RPMI7951 (cell line): ENCODE measurements at places on chromosomes 7 and 10. TPM values are rescaled to one million over a fixed set of nuclear protein-coding genes. Genes with fewer than 3 reads are reported as not detected.
A peak's percentile ranks its signal among the peaks of the same experiment; 100 is the strongest.

GRCh38 chr7:55309040-55309991, 55.8 kb upstream of the LANCL2 start:
- no peak for DNase-seq

DNA sequence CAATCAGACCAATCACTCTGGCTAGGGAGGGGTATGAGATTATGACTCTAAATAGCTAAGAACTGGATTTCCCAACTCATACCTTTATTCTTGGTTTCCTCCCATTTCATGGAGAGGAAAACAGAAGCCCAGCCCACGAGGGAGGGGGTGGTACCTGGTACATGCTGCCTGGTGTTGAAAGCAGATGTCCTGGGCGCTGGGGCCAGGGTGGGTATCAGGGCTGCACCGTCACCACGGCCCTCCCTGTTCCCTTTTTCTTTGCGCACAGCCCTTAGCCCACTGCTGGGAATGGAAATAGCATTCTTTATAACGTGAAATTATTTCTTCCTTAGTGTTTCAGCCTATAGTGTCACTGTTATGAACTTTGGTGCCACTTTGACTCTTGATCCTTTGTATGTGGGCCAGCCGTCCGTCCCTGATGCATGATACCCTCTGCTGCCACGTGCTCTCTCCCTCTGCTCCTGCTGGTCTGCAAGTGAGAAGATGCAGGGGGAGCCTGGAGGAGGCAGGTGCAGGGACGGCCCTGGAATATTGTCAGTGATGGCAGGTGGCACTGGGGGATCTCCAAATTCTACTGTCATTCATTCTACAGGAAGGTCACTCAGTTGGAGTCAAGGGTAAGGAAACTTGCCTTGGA, 158.5 kb downstream of the CDH23 start:
- no peak for DNase-seq

GRCh38 chr10:117535298-117536071, 7.1 kb upstream of the EMX2 start:
- DNase-seq: no peak

- DNase-seq: peak; percentile 82
Observed at GRCh38 chr7:131007439-131008330, 273.7 kb upstream of the KLF14 start.

DNA sequence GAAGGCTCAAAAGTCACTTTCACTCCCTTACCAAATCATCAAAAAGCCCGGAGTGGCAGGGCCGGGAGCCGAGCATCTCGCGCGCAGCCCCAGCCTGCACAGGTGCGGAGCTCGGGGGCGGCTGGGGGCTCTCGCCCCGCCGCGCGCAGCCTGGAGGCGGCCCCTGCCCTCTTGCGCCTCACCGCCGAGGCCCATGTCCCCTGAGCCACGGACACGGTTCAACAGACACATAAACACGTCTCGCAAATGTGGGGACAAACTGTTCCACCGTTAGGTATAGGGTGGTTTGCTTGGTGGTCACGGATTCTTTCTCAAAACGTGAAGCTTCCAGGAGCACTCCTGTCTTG, 700 bp downstream of the GSAP start:
- DNase-seq: no peak

- peak; percentile 43 for DNase-seq
Observed at GRCh38 chr7:35839860-35840854, 39.3 kb downstream of the SEPTIN7 start.

Gene VSTM4
- total RNA-seq: under 0.01 and 0.12 TPM in 2 replicates

Gene CALN1
- not detected in 2 replicates for total RNA-seq

Gene FGL2
- 0.20 TPM in 1 of 2 replicates, not detected in the other for total RNA-seq

GRCh38 chr10:76296957-76297356, 865.5 kb downstream of the LRMDA start:
- DNase-seq: no peak

Gene GFRA1
- total RNA-seq: 0.68 and 0.72 TPM in 2 replicates

- no peak for DNase-seq
Observed at GRCh38 chr7:51367614-51367968, 51.0 kb upstream of the COBL start.

DNA sequence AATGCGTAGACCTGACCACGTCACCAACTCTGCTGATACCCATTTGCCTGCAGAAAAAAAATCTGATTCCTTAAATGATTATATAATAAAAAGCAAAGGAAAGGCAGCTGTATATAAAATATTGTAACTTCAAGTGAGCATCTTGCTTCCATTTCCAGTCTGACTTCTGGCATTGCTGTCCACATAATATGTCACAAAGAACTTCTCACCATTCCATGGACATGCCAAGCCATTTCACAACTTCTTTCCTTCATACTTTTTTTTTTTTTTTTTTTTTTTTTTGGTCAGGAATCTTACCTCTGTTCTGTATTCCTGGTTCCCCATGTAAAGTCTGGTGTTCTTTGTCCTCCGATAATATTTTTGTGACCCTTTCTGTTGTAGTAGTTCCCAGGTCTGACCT, 165.5 kb downstream of the SND1 start:
- DNase-seq: no peak

GRCh38 chr7:123492485-123492884, 41.9 kb downstream of the IQUB start:
- DNase-seq: peak; percentile 2

DNA sequence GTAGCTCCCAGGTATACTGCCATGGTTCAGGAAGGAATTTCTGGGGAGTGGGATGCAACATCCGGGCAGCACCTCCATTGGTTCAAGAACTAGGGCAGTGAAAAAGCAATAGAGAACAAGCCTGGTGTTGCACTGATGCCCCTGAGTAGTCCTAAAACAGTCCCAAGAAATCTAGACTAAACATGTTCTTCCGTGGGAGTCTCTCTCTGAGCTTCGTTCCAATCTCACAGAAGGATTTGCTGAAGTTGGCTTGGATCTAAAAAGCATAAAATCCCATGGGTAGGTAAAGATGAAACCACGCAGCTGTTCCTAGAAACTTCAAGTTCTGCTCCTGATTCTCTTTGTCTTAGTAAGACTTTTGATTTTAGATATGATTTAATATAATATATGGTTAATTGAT, 154.5 kb downstream of the PLXDC2 start:
- no peak for DNase-seq

GRCh38 chr7:20075992-20076820, 141.0 kb downstream of the MACC1 start:
- DNase-seq: no peak

- DNase-seq: no peak
Observed at GRCh38 chr7:43933902-43934560, 7.8 kb downstream of the UBE2D4 start.

Gene ZNF783
- total RNA-seq: 2.2 and 4.1 TPM in 2 replicates

Gene TNS3
- 147 and 149 TPM in 2 replicates for total RNA-seq

Gene OIT3
- not detected in 2 replicates for total RNA-seq

GRCh38 chr7:50637725-50638643, 72.8 kb upstream of the DDC start:
- peak; percentile 23 for DNase-seq

DNA sequence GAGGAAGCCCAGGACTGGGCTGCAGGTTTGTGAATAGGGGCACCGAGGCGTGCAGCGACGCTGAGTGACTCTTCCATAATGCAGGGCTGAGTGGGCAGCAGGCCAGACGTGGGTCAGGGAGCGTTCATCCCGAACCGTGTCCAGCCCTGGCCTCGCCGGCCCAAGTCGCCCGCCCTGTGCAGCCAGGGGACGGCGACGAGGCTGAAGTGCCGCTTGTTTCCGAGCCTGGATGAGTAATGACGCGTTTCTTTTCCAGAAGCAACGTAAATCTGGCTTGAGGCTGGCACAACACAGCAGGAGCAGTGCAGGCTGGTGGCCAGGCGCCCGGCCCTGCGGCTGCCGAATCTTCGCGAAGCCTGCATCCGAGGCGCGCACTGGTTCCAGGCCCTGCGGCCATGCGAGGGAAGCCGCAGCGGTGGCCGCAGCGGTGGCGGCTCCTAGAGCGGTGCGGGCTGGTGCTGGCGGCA, 74.0 kb upstream of the SEC61G start:
- DNase-seq: no peak

DNA sequence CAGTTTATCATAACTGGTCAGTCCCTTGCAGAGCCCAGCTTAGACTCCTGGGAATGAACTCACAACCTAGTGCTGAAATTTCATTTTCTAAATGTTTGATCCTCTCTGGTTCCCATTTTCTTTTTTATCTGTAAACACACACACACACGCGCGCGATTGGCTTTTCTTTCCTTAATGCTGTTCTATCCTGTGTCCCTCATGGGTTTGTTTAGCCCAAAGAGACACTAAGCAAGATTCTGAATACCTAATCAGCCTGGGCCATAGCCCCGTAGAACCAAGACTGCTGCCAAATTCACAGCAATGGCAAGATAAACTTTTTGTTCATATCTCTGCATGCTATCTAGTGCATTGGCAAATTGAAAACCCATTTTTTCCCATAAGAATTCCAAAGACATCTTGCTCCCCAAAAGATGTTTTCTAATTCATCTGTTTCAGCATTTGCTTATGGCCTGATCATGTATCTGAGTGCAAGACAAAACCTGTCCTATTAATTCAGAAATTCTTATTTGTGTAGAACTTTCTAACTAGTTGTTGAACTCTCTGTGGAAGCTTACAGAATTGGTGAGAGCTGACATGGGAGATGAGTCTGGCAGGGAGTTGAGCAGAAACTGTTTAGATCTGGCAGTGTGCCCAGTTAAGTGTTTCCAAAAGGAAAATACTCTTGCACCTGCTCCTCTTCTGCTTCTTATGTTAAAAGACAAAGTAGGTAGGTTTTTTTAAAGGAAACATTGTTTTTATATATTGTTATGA, 1.8 kb upstream of the IFIT1 start:
- no peak for DNase-seq

Gene NUTM2E
- total RNA-seq: not detected in 2 replicates

DNA sequence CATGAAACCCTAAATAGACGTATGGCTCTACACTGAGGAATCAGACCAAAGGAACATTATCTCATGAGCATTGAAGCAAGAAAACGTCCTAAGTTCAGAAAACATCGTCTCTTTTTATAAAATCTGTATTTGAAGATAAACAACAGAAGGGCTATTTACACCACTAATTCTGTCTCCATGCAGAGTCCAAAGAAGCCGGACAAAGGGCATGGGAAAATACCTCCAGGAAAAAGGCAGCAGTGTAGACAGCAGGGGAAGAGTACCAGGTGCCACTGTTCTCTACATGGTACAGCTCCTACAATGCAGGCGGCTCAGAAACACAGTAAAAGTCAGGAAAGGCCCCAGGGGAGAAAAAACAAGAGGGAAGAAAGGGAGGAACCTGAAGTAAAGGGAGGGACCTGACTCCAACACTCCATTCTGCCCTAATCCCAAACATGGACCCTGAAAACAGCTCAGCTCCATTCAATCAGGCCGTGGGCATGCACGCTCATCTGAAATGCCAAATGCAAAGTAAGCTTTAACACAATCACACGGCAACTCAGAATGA, 17.5 kb downstream of the FAM171A1 start:
- DNase-seq: no peak

DNA sequence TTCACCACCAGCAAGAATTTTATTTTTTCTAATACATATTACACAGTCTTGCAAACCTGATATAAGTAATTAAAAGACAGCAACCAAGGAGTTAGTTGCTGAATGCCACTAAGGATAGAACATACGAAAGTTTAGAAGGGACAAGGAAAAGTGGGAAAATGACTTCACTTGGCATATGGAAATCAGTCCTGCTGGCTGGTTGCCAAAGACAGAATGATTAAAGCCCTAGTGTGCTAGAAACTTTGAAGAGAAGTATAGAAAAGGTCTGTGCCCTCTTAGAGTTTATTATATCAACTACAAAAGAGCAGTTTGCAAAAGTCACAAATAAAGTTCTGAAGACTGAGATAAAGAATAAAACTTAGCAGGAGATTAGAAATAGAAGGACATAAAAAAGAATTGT, 5.8 kb upstream of the YAE1 start:
- peak; percentile 16 for DNase-seq

Gene FRMPD2
- not detected in 2 replicates for total RNA-seq

DNA sequence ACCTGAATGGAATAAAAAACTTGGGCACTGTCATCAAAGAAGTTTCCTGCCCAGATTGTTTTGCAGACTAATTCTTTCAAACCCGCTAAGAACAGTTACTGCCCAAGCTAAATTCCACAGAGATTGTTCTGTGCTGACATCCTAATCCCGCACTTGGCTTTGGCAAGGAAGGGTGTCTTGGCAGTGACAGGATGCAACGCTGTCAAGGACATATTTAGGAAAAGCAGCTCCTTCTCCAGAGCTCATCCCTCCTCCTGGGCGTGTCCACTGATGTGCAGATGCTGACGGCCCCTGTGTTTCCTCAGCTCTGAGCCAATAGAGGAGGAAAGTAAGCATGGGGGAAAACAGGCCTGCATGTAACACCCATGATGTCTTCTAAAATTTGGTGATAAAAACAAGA, 74.2 kb downstream of the EEPD1 start:
- DNase-seq: peak; percentile 15

- DNase-seq: no peak
Observed at GRCh38 chr10:80200259-80200658, 5.1 kb downstream of the ANXA11 start.
